ENCODE measurements at places on chromosomes 11 and 22.

DNA sequence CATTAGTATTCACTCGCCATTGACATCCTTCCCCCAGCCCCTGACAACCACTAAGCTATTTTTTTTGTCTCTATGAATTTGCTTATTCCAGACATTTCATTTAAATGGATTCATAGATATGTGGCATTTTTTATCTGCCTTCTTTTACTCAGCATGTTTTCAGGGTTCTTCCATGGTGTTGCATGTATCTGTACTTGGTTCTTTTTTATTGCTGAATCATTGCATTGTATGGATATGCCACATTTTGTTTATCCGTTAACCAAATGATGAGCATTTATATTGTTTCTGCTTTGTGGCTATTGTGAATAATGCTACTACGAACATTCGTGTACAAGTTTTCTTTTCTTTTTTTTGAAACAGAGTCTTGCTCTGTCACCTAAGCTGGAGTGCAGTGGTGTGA is 5.9 kb downstream of the METTL15 start:
- no peak for DNase-seq

DNA sequence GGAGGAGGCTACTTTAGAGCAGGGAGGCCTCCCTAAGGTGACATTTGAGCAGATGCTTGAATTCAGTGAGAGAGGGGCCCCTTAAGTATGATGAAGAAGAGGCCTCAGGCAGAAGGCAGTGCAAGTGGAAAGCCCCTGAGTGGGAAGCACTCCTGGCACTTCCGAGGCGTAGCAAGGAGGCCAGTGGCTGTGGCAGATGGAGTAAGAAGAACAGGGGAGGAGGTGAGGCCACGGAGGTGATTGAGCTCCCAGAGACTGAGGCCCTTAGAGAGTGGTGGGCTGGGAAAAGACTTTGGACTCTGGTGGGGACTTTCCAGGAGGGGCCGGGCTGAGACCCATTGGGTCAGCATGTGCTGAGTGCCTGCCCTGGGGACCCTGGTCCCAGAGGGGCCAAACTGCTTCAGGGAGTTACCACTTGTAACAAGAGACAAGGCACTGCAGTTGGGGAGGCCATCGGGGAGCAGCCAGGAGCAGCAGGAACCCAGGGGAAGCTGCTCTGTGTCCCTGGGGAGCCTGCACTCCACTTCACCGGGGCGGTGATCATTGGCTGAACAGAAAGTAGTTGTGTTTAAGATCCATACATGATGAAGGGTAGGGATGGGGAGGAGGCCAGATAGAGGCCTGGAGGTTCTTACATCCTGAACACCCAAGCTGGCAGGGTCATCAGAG is 2.5 kb upstream of the CENPM start:
- no peak for DNase-seq

- DNase-seq: no peak
Observed at GRCh38 chr11:64092111-64092760, 56.5 kb downstream of the FLRT1 start.

DNA sequence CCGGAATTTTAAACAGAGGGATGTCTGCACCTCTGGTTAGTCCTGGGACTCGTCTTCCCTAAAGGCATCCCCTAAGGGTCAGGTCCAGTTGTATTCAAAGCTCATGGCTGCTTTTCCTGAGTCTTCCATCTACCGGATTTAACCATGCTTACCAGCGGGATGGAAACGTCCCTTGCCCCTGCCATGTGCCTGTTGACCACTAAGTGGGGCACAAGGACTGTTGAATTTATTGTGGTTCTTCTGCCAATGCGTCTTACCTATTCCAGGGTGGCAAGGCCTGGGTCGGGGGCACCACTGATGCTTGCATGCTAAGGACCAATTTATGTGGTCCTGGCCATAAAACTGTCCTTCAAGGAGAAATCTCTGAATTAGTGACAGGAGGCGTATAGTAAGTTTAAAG is 25.6 kb downstream of the ANKRD42 start:
- no peak for DNase-seq

GRCh38 chr22:46528121-46528610 is 9.3 kb downstream of the CELSR1 start:
- DNase-seq: no peak

- DNase-seq: no peak
Observed at GRCh38 chr22:38837414-38837928, 6.4 kb downstream of the NPTXR start.

GRCh38 chr22:24214467-24215285 is 30.2 kb downstream of the GGT5 start:
- DNase-seq: no peak

DNA sequence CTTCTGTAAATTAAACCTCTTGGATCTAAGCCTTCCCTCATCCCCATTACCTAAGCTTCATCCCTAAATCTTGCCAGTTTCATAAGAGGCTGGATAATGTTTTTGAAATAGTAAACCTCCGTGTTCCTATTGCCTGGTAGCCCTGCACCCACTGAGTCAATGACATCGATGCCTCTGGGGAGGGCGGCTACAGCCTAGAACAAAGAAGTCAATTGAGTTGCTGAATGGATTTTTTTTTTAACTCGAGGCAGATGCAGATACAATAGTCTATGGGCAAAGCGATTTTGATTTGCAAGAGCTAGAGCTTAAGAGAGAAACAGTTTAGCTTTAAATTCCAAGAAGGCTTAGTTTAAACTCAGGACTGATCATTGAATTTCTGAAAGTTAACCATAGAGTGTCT is 121.3 kb downstream of the NECTIN1 start:
- DNase-seq: no peak

GRCh38 chr11:72705442-72706365 is 31.5 kb upstream of the PDE2A start:
- DNase-seq: no peak

DNA sequence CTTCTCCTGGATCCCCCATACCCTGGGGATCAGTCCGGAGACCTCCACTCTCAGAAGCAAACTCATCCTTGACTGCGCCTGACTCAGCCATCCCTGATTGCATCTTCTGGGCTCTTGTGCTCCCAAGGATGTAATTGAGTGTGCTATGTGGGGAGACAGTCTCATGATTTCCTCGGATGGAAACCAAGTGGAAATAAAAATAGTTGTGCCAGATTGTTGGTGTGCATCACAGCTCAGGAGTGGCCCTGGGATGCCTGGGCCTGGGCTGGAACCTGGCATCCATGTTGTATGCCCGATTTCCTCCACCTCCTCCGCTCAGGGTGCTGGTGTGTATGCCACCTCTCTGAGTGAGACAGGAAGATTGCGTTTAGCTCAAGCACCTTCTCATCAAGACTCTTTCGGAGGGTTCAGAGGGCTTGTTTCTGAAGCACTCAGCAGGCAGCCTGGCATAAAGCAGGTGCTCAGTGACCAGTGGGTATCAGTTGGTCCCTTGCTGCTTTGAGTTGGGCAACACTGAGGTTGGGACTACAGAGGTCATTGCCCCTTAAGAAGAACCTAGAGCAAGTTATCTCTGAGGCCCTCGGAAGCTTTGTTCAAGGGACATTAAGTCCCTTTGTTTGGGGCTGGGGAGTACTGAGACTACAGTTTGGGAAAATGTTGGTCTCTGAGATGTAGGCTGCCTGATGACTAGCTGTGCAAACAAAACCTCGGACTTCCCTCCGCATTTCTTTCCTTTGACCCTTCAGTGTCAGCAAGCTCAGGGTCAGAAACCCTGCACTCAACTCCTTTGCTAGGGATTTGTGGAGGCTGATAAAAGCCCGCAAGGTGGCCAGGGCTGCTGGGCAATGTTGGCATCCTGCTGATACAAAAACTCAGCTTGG is 24.8 kb upstream of the MICAL2 start:
- DNase-seq: no peak

DNA sequence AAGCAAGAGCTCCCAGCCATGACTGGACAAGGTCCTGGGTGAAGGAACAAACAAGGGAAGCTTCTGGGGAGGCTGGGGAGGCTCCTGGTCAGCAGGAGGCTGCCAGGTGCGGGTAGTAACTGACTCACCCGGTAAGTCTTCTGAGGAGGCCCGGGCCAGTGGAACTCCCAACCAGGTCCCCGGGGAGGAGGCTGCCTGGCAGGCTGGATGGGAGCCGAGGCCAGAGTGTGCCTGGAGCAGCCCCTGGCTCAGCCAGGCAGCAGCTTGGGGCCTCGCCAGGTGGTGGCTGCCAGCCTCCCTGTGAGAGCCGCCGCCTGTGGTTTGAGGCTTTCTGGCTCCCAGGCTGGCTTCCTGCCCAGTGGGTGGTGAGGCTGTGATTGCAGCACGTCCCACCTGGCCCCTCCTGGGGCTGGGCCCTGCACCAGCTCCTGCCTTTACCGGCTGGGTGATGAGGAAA is 46.2 kb downstream of the IGF2 start:
- peak; percentile 31 for DNase-seq

- no peak for DNase-seq
Observed at GRCh38 chr11:99952816-99953215, 734.3 kb upstream of the ARHGAP42 start.

GRCh38 chr11:70810133-70810532 is 411.8 kb downstream of the CTTN start:
- no peak for DNase-seq

DNA sequence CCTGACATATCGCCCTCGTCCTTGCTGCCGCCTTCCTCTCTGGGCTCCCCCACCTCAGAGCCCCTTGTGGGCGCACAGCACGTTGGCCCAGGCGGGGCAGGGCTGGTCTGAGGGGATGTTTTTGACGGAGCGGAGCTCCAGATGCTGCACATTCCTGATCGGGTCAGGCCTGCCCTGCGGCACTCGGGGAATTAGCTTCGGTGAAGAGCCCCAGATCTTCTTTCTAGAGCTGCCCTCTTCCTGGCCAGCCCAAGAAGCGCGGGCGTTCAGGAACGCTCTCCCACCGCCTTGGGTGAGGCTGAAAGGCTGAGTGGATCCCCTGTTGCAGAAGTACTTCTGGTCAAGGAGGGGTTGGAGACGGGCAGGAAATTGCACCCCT is 12.1 kb downstream of the YPEL4 start:
- DNase-seq: no peak

DNA sequence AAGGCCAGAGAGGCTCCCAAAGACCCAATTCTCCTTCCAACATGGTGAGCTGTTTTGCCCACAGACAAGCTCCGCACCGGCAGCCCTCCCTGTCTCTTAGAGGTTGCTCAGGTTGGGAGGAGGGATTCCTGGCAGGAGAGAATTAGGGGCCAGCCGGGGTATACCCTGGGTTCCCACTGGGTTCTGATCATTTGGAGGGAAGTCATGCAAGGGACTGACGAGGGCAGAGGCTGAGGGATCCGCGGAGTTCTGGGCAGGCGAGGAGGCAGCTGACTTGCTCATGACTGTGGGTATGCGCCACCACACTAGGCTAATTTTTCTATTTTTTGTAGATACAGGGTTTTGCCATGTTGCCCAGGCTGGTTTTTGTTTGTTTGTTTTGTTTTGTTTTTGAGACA is 4.6 kb downstream of the ST3GAL4 start:
- no peak for DNase-seq

DNA sequence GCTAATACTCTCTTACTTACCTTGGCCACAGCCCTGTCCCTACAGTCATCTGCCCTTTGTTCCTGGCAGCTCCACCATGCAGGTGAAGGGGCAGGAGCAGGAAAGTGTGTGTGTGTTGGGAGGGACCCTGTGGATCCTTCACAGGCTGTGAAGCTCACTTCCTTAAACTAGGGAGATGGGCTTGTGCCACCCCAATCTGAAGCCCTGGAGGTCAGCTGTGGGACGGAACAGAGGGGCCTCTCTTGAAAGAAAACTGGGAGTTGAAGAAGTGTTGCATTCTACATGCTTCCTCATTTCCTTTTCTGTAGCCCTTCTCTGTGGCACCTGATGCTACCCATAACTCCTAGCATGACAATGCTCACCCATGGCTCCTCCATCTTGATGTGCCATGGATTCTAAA is 11.7 kb downstream of the FADS1 start:
- DNase-seq: no peak

- DNase-seq: no peak
Observed at GRCh38 chr11:8253566-8253965, 10.1 kb downstream of the LMO1 start.

GRCh38 chr11:464316-464715 is 14.2 kb downstream of the PTDSS2 start:
- DNase-seq: no peak

DNA sequence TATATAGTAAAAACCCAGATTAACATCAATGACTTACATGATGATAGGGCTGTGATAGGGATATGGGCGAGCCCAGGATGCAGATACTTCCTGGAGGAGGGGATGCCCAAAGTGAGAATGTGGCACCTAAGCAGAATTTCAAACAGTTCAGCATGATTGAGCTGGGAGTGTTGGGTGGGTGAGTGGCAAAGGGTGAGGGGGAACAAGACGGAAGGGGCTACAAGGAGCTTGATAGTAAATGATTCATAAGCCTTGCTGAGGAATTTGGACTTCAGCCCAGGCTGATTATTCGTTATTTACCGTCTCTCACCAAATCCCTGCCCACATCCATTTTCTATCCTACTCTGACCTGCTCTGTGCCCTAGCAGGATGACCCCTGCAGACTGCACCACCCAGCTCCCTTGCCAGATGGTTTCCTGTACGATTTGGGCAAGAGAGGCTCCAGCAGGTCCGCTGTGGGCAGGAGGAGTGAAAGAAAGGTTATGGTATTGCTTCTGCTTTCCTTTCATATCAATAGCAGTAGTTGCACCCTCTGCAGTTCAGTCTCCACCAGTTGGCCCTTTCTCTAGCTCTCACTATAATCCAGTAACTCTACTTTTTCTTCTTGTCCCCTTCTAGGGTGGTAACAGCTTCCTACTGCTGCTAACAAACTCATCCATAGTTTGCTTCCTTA is 30.3 kb upstream of the SIK2 start:
- DNase-seq: no peak

DNA sequence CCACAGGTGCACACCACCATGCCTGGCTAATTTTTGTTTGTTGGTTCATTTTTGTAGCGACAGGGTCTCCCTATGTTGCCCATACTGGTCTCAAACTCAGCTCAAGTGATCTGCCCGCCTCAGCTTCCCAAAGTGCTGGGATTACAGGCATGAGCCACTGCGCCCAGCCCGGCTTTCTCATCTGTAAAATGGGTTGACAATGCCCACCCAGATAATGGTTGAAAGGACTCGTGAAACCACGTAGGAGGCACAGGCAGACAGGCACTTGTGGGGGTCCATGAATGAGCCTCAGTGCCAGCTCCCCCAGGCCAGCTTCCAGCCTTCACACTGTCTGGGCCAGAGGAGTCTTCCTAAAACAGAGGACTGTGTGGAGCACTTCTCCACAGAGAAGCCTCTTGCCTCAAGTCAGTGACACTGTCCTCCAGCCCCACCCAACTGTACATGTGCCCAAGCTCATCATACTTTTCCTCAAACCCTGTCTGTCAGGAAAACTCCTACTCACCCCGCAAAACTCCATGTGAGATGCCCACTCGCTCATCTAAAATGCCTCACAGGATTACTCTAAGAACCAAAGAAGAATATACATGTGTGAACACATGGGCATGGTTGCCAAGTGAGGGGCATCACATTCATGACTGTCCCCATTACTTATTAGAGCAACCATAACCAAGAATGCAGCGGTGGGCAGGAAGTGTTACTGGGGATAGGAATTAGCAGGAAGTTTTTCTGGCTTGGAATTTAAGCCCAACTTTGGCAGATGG is 32.1 kb upstream of the WNT7B start:
- DNase-seq: no peak

DNA sequence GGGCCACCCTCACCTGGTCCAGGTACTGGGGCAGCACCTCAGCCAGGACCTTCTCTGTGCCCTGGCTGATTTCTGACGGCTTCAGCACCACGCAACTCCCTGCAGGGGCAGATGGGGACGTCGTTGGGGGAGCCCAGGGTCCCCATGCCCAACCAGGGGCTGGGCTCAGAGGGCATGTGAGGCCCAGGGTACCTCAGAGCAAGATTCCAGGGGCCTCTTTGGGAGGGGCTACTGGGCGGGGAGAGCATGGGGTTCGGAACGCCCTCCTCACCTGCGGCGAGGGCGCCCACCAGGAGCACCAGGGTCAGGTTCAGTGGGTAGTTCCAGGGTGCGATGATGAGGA is 8.1 kb downstream of the ALDH3B2 start:
- DNase-seq: no peak

- DNase-seq: no peak
Observed at GRCh38 chr22:40862537-40862936, 624 bp upstream of the DNAJB7 start.

All from stimulated activated CD4-positive, alpha-beta T cell treated with anti-CD3 and anti-CD28 coated beads, Interleukin-4, amount 100 ng/mL, for 1 hour (primary cell).